Activated T-helper 1 cell treated with Interleukin-2 at 50 U/mL for 16 hours (primary cell): ENCODE measurements at places on chromosomes 16 and 17.
A peak's percentile ranks its signal among the peaks of the same experiment; 100 is the strongest.

GRCh38 chr17:40022961-40023541, 7.8 kb downstream of the CSF3 start:
- no peak for DNase-seq

- no peak for DNase-seq
These were observed 199.8 kb downstream of the CYLD start for GRCh38 chr16:50941681-50942080.

DNA sequence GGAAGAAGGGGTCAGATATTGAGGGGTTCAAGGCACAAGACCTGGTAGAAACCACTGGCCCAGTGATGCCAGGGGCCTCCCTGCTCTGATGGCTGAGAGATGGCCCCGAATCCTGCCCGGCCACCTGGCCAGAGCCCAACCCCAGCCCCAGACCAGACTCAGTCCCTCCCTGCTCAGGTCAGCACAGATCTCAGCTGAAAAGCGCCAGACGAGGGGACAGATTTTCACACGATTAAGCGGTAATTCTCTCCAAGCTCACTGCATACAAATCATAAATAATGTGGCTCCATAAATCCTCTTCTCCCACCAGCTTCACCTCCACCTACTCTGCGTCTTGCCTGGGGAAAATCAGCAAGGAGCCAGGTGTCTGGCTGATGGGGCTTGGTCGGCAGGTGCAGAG, 57.1 kb downstream of the ENGASE start:
- DNase-seq = no peak

DNA sequence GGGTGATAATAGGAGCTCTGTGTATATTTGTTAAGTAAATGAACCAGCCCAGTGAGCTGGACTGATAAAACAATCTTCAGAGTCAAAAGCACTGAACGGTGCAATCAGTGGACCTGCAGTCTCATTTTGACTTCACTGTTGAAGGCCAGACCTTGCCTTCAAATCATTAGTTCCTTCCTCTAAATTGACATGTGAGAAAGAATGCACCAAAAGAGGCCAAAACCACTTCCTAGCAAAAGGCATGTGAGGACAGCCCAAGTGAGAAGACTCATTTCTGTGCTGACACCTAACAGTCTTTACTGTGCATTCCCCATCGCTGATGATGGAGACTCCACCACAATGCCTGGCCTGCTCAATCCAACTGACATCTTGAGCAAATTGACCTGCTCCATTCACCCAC, 10.6 kb downstream of the GTF3C1 start:
- DNase-seq = no peak

GRCh38 chr17:34442387-34443111, 79.5 kb upstream of the CCL1 start:
- no peak for DNase-seq

DNA sequence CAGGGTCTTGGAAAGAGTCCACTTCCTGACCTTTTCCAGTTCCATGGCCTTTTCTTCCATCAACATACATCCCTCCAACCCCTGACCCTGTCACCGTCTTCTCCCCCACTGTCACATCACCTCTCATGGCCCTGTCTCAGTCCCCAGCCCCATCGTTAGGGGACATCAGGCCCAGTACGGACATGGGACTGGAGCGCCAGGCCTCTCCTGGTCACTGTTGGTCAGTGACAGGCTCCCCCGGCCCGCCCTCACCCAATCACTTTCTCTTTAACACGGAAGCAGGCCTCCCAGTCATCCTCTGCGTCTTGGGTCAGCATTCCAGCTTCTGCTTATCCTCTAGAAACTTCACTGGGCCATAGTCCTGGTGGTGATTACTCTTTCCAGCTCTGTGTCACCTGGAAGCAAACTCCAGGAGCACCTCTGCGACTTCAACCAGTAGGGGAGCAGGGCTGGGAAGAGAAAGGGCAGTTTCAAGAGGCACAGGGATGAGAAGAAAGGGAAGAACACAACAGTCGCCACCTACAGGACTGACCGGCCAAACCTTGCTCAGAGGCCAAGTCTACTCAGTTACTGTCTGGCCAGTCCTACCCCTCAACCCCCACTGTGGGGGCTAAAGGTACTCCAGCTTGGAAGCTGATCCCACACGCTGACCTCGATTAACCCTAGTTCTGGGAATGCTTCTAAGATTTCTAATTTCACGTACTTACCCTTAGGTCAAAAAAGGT, 15.9 kb upstream of the ICAM2 start:
- no peak for DNase-seq

GRCh38 chr16:22321340-22322001, 24.3 kb downstream of the POLR3E start:
- peak; percentile 46 for DNase-seq

DNA sequence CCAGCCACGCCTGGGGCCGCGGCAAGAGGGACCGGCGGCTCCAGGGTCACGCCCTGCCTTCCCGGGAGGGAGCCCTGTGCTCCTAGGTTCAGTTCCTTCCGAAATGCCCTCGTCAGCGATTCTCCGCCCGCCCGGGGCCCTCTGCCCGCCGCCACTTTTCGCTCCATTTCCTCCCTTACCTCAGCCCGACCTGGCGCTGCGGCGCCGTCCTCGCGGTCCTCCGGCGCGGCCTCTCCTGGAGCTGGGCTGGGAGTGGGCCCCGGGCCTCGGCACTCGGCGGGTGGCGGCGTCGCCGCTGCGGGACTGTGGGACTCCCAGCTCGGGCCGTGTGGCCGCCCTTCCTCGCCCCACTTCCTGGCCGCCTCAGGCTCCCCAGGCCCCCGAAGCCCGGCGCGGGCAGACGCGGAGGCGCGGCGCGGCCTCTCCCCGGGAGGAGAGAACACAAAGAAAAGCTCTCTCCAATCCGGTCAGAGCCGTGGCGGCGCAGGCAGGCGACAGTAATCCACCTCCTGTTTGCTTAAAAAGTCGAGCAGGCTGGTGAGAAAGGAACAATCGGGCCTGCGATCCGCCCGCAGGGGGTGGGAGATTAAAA, 1.6 kb downstream of the BAHCC1 start:
- no peak for DNase-seq

DNA sequence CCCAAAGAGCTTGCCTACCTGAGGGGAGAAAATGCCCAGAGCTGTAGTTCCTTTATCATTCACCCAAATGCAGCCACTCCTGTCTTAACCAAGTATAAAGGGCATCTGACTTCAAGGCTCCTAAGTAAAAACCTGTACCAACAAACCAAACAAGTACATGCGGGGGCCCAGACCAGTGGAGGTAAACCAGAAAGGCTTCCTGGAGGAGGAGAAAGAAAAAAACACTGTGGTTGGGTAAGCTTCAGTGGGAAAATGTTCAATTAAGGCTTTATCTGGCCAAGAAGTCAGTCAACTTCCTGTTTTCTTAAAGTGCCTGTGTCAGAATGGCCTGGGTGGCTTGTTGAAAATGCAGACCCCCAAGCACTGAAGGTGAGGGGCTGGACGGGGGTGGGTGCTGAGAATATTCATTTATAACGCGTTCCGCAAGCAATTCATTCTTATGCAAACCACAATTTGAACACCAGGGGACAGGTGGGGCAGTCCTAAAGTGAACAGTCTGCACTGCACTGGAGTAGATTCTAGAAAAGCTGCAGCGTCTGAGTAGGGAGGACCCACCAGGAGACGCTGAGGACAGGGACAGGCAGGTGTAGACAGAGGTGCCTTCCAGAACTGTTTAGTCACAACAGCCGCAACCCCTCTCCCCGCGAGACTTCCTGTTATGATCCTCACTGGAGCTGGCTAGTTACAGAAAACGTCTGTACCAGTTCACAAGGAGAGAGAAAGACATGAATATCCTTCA, 467.1 kb downstream of the SOX9 start:
- no peak for DNase-seq

- DNase-seq = no peak
These were observed 154.4 kb downstream of the AXIN2 start for GRCh38 chr17:65407017-65407416.

DNA sequence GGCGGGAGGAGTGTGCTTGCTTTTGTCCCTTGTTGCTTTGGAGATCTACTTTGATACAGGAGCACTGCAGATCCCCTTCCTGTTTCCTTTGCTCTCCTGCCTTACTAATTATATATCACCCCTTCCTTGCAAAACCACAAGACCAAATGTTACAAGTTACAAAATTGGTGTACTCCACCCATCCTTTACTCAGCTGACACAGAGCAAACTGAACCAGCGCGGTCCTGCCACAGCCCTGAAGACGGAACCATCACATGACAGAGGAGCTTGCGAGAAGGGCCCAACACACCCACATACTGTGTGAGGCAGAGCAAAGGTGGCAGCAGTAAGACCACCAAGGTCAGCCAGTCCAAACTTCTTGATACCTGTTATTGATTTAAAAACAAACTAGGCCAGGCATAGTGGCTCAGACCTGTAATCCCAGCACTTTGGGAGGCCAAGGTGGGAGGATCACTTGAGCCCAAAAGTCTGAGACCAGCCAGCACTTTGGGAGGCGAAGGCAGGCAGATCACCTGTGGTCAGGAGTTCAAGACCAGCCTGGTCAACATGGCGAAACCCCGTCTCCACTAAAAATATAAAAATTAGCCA, 33.2 kb downstream of the CYTH1 start:
- peak; percentile 69 for DNase-seq

DNA sequence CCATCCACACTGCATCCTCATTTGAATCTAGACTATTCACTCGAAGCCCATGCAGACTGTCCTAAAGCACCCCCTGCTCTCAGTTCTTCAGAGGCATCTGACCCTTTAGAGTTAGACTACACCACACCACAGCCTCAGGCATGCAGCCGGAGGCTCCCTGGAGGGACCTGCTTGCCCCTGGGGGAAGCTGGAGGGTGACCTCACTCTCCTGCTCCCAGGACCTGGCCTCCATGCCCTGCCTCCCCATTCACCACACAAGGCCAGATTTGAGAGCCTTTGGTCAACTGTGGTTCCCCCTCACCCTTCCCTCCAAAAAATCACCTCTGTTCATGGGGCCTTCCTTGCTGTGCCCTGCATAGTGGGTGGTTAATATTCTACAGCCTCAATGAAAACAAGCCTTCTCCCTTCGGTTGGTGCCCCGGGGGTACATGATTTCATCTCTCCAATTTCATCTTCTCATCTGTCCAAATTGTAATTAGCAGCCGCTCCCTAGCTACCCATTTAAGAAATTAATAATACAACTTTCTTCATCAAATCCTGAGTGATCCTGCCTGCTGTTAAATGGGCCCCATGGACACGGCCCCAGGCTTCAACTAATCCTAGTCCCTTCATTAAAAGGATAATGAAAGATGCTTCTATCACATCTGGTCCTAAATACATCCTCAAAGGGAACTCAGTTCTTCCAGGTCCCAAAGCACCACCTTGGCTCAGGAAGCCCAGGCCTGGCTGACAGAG, 24.4 kb downstream of the ABCC12 start:
- DNase-seq = no peak

DNA sequence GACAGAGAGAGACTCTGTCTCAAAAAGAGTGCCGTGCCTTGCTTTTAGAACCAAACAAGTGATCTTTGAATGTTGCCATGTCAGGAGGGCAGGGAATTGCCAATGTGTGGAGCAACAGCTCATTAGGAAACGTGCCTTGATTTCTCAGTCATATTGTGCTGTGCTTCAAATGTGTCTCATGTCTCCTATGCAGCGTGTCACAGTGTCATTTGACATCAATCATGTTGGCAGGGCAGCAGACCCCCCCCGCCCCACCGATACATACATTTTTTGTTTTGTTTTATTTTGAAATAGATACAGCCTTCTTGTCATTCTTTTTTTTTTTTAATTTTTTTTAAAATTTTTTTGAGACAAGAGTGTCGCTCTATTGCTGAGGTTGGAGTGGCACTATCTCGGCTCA, 22.1 kb downstream of the MRC2 start:
- no peak for DNase-seq

- no peak for DNase-seq
These were observed 488.2 kb downstream of the RBFOX1 start for GRCh38 chr16:7820816-7821215.

DNA sequence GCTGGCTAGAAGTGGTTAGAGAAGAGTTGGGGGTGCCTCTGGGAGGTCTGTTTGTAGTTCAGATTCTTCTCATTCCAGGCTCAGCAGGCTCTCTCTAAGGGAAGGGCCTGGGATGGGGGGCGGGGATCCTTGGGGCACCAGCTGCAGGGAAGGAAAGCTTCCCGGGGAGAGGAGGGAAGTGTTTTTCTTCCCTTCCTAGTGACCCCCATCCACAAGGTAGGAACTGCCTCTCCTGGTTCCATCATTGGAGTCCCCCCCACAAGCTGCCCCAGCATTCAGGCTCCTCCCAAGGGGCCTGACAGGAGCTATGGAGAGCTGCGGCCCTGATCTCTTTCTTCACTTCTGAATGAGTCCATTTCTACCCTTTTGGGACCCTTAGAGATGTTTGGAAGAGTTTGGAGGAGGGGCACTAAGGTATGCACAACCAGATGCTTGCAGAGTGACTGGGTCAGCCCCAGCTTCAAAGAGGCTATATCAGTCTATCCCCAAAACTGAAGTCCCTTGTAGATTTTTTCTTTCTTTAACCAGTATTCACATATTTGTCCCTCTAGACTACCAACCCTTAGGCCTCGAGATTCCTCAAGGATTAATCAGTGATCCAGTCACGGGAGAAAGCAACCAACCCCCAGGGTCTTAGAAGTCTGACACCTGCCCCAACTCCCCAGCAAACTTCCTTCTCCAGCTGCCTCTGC, 13.9 kb upstream of the FZD2 start:
- no peak for DNase-seq

GRCh38 chr17:72376526-72377345, 255.9 kb downstream of the SOX9 start:
- no peak for DNase-seq

DNA sequence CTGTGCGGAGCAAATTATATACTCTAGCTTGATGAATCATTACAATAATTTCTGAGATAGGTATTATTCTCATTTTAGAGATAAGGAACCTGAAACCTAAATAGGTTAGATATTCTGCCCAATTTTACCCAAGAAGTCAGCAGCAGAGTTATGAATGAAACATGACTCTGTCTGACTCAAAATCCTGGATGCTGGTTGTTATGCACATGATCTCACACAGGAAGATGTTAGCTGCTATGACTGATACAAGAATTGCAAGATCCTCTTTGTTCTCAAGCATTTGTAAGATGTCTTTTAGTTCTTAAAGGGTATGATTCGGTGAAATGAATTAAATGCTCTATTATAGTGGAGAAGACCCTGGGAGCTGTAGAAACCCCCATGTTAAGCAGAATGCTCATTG, 447.8 kb downstream of the KIF2B start:
- DNase-seq = no peak

GRCh38 chr16:7391694-7392093, 59.0 kb downstream of the RBFOX1 start:
- no peak for DNase-seq

GRCh38 chr16:64384636-64385035, 737.2 kb downstream of the CDH11 start:
- no peak for DNase-seq

DNA sequence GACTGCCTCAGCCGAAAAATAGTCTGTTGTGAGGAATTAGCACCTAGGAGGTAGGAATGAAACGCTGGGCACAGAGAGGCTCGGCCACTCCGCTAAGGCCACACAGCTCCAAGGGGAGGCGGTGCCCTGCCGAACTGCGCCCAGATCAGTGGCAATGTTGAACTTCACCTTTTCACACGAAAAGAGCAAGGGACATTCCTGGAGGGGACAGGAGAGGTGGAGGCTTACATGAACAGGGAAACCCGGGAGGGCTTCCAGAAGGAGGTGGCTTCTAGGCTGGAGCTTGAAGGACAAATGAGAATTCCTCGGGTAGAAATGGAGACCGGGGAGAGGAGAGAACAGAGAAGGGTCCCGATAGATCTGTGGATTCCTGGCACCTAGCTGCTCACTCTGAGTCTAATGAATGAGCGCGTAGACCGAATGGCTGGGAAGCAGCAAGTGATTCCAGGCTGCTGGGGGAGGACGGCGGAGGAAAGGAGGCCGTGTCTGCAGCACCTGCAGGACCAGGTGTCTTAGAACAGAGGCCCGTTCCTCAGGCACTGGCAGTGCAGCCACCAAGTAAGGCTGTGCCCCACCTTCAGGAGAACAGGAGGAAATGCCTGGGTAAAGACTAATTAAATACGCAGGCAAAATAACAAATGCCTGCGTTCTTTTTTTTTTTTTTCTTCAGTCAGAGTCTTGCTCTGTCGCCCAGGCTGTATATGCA, 722 bp upstream of the SLC38A10 start:
- peak; percentile 28 for DNase-seq
